NCI-H774 (cell line): ENCODE measurements at places on chromosomes 5 and 9.

GRCh38 chr5:95235439-95235982 is 49.4 kb downstream of the MCTP1 start:
- no peak for DNase-seq

- DNase-seq, result no peak
These were observed 424.2 kb downstream of the TMEM161B start for GRCh38 chr5:87844449-87844848.

GRCh38 chr5:9761706-9762105 is 131.6 kb upstream of the TAS2R1 start:
- DNase-seq, result no peak

- no peak for DNase-seq
These were observed 348.4 kb upstream of the FTMT start for GRCh38 chr5:121503111-121503840.

GRCh38 chr9:98925956-98926355 is 17.8 kb upstream of the COL15A1 start:
- no peak for DNase-seq

DNA sequence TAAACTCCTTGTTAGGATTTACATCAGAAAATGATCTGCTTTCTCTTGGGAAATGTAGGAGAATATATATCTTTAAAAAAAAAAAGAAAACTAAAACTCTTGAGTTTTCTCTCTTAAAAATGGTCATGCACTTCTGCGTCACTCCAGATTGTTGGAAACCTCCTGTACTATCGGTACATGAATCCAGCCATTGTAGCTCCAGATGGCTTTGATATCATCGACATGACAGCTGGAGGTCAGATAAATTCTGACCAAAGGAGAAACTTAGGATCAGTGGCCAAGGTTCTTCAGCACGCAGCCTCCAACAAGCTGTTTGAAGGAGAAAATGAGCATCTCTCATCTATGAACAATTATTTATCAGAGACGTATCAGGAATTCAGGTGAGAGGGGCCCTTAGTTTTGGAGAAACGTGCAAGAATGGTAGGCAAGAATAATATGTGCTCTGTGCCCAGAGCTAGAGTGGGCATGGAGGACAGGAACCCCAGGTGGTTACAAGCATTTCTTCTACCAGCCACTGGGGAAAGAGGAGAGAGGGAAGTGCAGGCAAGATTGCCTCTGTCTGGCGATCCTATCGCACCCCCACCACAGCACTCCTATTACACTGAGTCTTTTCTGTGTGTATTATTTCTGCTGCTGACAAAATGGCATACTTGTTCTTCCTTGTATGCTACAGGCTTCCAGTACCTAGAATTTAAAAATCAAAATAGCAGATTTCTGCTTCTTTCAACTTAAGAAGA is 41.4 kb upstream of the F2R start:
- no peak for DNase-seq

- DNase-seq, result no peak
These were observed 7.9 kb upstream of the ENG start for GRCh38 chr9:127862075-127863011.

- no peak for DNase-seq
These were observed 15.1 kb upstream of the ISOC1 start for GRCh38 chr5:129079496-129079895.

- DNase-seq, result no peak
These were observed 100.5 kb upstream of the SPATA31D4 start for GRCh38 chr9:81827616-81828296.
